ENCODE measurements at places on chromosomes 13 and 19.

DNA sequence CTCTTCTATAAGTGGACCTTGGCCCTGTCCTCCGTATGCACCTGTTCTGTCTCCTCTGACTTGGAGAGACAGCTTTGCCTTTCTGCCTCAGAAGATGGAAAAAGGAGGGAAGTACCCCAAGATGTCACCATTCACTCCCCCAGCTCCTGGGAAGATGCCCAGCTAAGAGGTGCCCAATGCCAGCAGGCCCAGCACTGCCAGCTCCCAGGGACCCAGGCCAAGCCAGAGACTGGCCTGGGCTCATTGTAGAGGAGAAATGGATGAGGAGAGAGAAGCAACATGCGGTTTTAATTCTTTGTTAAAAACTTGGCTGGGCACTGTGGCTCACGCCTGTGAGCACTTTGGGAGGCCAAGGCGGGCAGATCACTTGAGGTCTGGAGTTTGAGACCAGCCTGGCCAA lies 111.5 kb upstream of the ZNF507 start:
- no peak for DNase-seq

DNA sequence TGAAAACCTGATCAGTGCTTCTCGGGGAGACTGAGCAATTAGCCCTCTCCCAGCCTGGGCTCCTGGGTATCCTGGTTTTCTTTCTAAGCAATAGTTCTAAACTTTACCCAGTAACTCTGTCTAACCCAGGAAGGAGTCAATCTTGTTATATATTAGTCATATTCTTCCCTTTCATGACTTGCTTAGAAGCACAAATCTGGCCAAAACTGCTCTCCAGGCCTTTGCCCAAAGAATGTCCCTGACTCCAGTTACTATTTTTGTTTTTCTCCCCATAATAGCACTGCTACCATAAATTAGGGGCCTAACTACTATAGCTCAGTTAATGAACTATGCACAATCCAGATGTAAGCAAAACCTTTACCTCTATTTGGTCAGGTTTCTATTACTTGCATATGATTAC lies 355.8 kb upstream of the HTR2A start:
- DNase-seq: no peak

DNA sequence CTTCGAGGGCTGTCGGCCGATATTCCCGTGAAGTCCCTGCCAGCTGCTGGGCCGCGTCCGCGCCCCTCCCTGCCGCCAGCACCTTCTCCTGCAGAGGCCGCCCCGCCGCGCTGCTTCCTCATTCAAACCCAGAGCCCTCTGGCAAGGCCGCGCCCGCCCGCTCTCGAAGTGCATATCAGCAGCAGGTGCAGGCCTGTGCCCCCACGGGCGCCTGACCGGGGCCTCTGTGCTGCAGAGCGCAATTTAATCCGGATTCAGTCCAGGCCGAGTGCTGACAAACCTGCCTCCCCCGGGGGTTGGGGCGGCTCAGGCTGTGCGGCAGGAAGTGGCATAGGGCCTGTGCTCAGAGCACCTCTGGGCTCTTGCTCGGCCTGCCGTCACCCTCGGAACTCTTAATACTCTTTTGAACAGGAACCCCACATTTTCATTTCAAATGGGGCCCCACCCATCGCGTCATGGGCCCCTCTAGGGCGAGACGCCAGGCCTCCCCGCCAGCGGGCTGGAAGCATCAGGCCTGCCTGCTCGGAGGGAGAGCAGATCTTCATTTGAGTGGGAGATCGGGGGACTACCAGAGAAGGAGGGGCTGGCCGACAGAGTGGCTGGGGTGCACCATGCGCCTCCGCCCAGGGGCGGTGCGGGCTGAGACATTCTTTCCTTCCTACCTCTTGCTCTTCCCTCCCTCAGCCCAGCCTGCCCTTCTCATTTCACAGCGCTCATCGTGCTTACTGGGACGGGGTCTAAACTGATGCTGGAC lies 125.7 kb downstream of the TNFRSF19 start:
- DNase-seq: peak; percentile 11

GRCh38 chr13:51420681-51421490 lies 31.9 kb downstream of the INTS6 start:
- DNase-seq: no peak

DNA sequence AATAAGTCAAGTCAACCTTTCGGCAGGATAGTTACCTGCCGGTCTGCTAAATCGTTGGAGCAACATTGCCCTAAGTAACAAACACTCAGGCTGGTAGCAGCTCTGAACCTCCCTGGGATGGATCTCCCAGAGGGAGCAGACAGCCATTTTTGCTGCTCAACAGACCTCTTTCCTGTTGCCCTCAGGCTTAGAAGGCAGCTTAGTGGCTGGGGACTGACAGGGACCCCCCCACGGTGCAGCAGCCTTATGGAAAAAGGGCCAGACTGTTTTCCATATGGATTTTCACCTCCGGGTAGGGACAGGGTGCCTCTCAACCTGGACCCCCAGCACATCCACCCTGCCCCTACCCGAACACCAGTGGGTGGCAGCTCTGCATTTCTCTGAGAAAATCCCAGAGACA lies 49.7 kb downstream of the UBL3 start:
- DNase-seq: no peak

DNA sequence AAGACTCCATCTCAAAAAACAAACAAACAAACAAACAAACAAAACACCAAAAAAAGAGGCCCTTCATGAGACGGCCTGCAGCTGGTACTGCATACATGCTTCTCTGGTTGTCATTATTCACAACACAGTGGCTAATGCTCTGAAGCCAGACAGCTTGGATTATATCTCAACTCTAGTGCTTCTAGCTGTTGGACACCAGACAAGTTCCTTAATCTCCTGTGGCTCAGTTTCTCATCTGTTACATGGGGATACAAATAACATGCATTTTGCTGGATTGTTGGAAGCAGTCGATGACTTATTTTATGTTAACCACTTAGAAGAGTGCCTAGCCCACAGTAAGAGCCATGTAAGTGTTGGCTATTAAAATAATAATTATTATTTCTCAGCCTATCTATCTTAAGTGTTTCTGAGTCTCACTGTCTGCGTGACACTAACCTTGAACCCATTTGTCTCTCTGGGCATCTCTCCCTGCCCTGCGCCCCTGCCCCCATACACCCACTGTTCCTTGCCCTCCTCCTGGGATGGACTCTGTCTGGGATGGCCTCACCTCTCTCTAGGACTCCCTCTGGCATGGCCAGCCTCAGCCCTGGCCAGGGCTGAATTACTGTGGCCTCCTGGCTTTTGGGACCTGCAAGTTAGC lies 3.1 kb upstream of the JUNB start:
- no peak for DNase-seq

DNA sequence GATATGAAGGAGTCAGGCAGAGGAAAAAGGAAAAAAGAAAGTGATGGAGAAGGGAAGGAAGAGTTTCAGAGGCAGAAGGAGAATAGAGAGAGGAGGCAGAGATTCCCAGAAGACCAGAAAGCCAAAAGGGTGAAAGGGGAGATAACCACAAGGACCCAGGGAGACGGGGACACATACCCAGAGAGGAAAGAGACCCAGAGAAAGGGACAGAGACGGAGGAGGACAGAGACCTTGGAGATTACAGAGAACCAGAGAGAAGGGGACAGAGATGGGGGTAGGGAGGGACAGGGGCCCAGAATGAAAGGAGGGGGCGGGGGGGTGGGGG lies 1.4 kb downstream of the PTH2 start:
- DNase-seq: no peak

- no peak for DNase-seq
Observed at GRCh38 chr19:38079926-38080380, 144.1 kb downstream of the DPF1 start.

DNA sequence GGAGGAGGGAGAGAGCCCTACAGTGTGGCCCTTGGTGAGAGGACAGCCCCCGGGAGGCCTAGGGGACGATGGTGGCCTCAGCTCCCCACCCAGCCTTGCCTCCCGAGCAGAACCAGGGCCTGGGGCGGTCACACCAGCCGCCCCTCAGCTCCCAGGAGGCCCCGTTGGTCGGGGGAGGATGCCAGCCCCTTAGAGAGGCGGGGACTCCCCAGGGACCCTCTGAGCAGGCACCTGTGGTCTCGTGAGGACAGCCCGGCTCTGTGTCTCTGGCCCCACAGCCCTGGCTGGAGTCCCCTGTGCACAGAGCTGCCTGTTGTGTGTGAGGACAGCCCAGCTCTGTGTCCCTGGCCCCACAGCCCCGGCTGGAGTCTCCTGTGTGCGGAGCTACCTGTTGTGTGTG lies 158.8 kb downstream of the KDM4B start:
- DNase-seq: no peak

GRCh38 chr13:46071590-46072249 lies 19.2 kb upstream of the ZC3H13 start:
- no peak for DNase-seq

DNA sequence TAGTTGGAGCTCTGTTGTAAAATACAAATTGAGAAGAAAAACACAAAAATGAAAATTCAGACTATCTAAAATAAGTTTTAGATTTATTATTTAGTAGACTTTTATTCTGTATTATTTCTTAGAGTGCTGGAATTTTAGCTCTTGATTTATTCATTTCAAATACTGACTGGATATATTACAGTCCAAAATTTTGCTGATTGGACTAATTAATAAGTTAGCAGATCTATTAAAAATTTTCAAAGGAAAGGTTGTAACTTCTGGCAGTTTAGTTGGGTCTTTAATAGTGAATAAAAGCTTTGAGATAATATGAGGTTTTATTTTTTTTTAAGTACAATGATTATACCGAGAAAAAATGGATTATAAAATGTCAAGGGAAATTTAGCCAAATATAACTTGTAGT lies 1224.9 kb upstream of the SPRY2 start:
- DNase-seq: no peak

- DNase-seq: no peak
Observed at GRCh38 chr13:110044551-110045111, 258.2 kb upstream of the IRS2 start.

GRCh38 chr13:76864259-76864658 lies 21.9 kb downstream of the KCTD12 start:
- no peak for DNase-seq

- no peak for DNase-seq
Observed at GRCh38 chr19:1340681-1341469, 42.8 kb upstream of the NDUFS7 start.

- no peak for DNase-seq
Observed at GRCh38 chr19:29758863-29759262, 43.8 kb upstream of the C19orf12 start.

DNA sequence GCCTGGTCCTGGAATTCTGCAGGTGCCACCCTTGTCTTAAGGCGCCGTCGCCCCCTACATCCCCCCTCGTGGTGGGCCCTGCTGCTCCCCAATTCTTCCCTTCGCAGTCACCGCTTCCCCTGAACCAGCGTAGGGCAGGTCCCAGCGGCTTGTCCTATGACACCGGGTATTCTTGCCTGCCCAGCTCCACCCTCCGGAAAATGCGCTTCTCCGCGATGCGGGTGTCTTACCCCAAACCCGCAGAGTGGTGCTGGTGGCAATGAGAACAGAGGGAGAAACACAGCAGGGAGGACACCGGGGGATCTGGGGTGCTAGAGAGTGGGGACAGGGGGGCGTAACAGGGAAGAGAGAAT lies 9.0 kb downstream of the ZNF808 start:
- no peak for DNase-seq

GRCh38 chr13:101594936-101595335 lies 142.5 kb downstream of the ITGBL1 start:
- DNase-seq: no peak

- DNase-seq: no peak
Observed at GRCh38 chr13:43003010-43003409, 11.0 kb upstream of the EPSTI1 start.

- DNase-seq: no peak
Observed at GRCh38 chr19:10021863-10022262, 8.6 kb downstream of the RDH8 start.

GRCh38 chr19:3100331-3100730 lies 6.2 kb downstream of the GNA11 start:
- DNase-seq: no peak

DNA sequence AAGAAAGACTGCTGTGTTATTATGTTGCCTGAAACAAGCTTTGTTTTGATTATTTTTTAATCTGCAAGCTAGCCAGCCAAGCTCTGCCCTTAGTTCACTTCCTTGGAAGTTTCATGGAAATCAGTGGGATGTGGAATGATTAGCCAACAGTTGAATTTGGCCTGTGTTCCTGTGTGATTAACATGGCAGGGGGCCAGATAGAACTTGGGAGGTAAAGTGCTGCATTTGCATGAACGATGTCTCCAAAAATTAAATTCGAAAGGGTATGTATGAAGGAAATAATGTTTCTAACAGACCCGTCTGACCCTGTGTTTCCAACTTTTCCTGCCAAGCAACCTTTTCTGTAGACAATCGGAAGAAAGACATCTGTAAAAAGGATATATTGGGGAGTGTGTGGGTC lies 32.2 kb downstream of the UFM1 start:
- DNase-seq: no peak

DNA sequence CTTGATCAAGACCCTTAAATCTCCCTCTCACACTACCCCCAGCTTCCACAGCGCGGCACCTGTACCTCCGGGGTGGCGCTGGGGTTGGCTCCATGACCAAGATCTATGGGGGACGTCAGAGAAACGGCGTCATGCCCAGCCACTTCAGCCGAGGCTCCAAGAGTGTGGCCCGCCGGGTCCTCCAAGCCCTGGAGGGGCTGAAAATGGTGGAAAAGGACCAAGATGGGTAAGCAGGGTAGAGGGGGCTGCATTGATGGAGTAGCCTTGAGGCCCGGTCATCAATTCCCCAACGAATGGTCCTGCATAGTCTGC lies 8.1 kb upstream of the CD79A start:
- DNase-seq: no peak

DNA sequence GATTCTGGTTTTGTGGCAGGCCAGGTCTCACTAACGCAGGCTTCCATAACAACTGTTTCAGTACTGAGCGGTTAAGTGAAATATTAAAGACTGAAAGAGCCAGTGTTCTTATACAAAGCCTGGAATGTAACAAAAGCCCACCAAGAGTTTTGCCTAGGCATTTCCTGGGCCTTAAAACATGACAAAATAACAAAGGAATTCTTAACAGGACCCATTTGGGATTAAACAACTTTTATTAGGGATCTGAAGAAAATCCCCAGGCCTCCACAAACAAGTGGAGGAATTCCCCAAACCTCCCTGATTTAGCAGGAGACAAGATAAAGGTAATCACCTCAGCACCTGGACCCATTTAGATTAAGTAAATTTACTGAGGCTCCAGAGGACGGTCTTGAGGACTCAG lies 799.7 kb upstream of the SPRY2 start:
- no peak for DNase-seq

- DNase-seq: no peak
Observed at GRCh38 chr13:36530050-36530789, 97.9 kb downstream of the CCNA1 start.

- no peak for DNase-seq
Observed at GRCh38 chr19:46602392-46603194, 1.5 kb downstream of the CALM3 start.

GRCh38 chr13:29038700-29039099 lies 218.6 kb downstream of the MTUS2 start:
- DNase-seq: no peak

GRCh38 chr13:94646904-94647303 lies 45.2 kb downstream of the GPR180 start:
- DNase-seq: no peak

GRCh38 chr19:14393329-14393728 lies 12.1 kb downstream of the ADGRE5 start:
- no peak for DNase-seq

GRCh38 chr13:35716186-35716585 lies 239.7 kb upstream of the MAB21L1 start:
- DNase-seq: no peak
